ENCODE measurements at places on chromosomes 13 and 19.

DNA sequence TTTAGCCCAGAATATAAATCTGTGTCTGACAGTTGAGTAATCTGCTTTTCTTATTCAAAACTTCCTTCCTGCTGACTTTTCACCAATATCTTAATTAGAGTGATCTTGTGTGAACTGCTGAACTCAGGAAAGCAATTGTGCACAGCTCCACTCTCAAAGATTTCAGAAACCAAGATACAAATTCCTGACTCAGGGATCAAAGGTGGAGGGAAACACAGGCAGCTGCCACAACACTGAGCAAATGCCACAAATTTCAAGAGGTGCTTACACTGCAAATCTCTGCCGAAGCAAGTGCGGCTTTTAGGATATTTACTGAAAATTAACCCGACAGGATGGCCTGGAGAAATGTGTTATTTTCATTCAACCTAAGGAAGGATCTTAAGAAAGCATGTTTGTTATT lies 111.4 kb downstream of the STOML3 start:
- no peak for DNase-seq

DNA sequence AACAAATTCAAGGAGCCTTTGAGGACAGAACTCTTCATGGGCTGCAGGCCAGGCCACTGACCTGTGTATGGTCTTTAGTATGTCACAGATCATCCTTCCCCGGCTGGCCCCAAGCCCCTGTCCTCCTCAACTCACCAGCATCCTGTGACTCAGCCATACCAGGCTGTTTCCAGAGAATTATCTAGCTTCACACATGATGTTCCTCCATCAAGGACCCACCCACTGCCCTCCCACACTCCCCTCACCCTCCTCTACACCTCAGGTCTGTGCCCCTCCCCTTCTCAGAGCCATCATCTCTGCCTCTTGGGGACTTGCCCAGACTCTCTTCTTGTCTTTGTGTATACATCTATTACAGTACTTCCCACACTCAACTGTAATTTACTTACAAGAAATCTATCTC lies 14.7 kb downstream of the DCT start:
- no peak for DNase-seq

DNA sequence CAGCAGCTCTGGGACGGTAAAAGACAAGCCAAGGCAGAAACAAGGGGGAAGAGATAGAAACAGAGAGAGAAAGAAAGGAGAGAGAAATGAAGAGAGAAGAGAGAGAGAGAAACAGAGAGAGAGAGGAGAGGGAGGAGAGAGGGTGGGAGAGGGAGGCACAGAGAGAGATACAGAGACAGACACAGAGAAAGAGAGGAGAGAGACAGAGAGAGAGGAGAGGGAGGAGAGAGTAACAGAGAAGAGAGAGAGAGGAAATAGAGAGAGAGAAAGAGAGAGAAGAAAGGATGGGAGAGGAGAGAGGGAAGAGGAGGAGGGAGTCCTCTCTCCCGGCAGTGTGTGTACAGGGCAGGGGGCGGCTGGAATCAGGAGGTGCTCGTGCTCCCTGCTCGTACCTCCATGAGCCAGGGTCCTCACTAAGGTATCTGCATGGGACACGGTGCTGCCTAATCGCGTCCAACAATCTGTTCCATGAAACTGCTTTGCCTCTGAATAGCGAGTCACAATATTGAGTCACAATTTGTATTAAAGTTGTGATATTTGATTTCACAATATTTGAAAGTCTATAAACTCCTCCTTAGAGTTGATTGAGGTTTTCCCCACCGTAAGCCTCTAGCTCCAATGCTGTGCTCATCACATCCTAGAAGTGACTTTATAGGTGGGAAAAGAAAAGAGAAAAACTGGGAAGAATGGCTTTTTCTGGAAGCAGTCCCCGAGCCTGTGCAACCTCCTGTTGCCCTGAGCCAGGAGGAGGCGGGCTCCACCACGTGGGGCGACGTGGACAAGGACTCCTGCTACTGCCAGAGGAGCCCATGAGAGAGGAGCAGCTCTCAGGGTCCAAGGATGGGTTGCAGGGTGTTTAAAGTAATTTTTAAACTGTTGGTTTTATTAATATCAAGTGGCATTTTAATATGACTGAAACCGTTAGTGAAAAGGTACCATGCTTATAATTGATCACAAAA lies 81.7 kb upstream of the ARHGEF7 start:
- DNase-seq = no peak

GRCh38 chr13:61765181-61765742 lies 349.6 kb upstream of the PCDH20 start:
- DNase-seq = no peak

DNA sequence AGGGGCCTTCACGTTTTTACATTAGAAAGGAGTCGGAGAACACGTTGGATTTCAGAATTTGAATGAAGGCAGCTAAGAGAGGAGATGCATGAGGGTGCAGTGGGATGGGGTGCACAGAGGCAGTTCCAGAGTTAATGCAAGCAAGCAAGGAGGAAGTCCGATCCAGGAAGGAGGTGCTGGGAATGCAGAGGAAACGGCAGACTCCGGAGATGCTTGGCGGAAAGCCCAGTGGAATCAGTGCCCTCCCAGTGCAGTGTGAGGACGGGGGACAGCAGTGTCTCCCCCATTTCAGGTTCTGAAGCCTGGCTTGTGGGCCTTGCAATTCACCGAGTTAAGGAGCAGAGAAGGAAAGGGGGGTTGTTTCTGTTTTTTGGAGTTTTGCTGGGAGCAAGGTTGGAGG lies 100.4 kb downstream of the COL4A2 start:
- DNase-seq = no peak

- no peak for DNase-seq
Observed at GRCh38 chr13:30841154-30841553, 64.9 kb upstream of the MEDAG start.

DNA sequence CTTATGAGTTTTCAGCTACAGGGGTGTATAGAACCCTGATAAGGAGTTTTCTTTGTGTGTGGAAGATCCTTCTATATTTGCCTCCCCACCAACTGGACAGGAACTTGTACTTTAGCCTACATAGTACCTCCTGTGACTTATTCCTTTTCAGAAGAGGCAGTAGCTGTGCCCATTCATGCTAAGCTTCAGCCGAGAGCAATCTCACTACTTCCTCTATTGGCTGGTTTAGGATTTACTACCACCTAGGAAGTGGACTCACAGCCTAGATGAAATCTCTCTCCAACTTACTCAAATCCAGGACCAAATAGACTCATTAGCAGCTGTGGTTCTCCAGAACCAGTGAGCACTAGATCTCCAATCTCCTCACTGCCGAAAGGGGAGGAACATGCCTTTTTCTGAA lies 2.3 kb upstream of the REX1BD start:
- no peak for DNase-seq
